PC-3 (cell line): ENCODE measurements at places on chromosomes 1 and 21.

GRCh38 chr1:245939756-245940345 lies 567.2 kb downstream of the SMYD3 start:
- DNase-seq = no peak

DNA sequence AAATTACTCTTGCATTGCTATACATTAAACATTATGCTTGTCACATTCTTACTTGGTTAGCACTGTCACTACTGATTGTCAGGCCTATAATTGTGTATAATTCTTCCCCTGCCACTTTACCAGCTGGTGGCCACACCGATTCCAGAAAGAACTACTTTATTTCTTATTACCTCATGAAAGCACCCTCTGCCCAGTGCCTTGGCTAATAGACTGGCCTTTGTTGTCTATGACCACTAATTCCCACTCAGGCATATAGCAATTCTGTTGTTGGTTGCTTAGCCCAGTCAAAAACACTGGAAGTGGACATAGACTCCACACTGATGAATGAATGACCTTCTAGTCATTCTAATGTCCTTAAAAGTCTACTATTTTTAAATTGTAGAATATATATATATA lies 35.6 kb downstream of the MRPL39 start:
- no peak for DNase-seq

- no peak for DNase-seq
Observed at GRCh38 chr1:183810121-183810520, 5.2 kb downstream of the RGL1 start.

DNA sequence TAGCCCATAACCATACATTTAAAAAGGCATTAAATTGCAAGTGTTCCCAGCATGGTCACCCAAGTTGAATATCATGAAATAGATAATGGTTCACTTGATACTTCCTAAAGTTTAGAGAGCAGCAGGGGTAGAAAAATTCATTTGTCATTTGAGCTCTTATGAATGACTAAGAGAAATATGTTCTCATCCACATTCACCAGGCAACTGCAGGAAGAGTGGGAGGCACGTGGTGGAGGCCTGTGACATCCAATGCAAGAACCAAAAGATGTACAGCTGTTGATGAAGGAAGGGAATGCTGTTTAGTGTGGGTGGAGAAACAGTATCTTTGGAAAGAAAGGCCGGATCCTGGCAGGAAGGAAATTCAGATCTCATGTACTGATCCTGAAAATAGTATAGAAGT lies 473.1 kb downstream of the ADGRL2 start:
- no peak for DNase-seq

DNA sequence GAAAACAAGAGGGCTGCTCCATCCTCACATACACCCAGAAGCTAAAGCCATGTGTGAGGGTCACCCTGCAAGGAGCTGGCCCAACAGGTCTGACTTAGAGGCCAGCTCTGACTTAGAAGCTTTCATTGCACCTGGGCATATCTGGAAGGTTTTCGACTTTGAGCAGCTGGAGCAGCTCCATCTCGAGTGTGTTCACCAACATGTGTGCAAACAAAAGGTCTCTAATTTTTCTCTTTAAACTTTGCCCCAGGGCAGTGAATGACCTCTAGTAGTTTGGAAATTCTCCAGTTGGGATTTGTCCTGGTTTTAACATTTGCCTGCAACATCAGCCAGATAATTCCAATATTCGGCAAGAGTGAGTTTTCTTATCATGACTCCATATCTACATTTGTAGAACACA lies 108.3 kb downstream of the TNR start:
- no peak for DNase-seq

- DNase-seq = no peak
Observed at GRCh38 chr1:8745749-8746390, 71.6 kb downstream of the RERE start.

GRCh38 chr1:22267413-22268175 lies 124.7 kb upstream of the WNT4 start:
- no peak for DNase-seq

DNA sequence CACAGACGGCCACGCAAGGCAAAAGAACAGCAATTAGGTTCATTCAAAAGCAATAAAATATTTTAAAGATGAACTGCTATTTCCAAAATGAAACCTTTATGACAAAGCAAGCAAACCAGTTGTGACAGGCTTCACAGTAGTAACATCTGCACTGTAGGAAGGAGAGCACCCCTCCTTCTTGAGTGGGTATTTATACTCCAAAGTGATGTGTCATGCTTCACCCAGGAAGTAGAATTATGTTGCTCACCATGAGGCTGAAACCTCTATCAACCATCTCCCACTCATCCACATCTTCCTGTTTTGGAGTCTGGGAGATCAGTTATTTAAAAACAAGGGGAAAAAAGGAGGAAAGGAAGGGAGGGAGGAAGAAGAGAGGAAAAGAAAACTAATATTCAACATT lies 885 bp downstream of the OR2T10 start:
- peak; percentile 22 for DNase-seq

GRCh38 chr1:201505503-201505890 lies 1.4 kb downstream of the CSRP1 start:
- peak; percentile 74 for DNase-seq

DNA sequence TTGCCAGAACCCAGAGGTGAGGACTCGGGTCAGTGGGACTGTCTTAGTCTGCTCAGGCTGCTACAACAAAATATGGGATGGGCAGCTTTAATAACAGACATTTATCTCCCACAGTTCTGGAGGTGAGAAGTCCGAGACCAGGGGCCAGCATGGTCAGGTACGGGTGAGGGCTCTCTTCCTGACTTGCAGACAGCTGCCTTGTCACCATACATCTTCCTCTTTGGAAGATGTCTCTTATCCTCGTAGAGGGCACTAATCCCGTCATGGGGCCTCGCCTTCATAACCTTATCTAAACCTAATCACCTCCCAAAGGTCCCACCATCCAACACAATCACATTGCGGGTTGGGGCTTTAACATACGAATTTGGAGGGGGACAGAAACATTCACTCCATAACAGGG lies 51.9 kb downstream of the GLUL start:
- DNase-seq = no peak

DNA sequence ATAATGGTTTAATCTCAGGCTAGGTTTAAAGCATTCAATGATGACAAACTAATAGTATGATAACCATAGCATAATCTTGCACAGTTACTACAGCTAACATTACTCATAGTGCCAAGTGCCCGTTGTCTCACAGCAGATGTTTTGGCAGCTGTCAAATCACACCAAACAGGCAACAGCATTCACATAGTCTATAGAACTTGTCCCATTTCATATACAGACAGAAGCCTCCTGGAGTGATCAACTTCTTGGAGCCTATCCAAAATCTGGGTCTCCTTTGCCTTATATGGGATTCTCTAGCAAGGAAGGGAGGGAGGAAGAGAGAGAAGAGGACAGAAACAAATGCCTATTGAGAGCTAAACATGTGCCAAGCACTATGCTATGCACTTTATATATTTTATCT lies 250.6 kb upstream of the ZP4 start:
- DNase-seq = no peak

- peak; percentile 27 for DNase-seq
Observed at GRCh38 chr1:206685334-206685768, 646 bp downstream of the MAPKAPK2 start.

- DNase-seq = no peak
Observed at GRCh38 chr1:212351588-212352362, 62.9 kb downstream of the PACC1 start.

DNA sequence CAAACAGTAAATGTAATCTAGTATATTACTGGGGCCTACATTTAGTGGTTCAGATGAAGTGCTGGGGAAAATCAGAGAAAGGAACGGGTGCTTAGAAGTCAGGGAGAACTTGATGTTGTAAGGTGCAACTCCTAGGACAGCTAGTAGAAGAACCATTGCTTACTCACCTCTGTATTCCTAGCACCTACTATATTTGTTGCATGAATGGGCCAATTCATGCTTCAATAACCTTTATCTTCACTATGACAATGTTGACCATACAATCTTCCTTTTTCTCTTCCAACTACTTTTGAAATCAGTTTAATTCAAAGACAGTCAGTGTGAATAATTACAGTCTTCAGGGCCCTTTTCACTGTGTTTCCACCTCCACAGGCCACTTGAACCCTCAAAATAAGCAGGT lies 125.0 kb upstream of the DMRTA2 start:
- DNase-seq = no peak

DNA sequence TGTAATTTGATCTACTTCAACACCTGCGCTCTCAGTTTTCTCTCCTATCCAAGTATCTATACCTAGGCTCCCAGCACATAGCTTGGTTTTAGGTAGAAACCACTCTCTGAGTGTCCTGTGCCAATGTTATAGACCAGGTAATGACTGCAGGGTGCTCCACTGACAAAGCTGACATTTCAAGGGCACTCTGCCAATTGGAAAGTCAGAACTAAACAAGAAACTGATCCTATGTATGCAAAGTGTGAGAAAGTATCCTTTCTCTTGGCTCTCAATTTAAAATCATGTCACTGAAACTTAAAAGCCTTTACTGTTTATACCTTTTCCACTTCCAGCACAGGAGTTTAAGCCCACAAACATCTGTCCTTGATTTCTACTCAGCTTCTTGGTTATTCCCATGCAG lies 45.0 kb upstream of the AIM2 start:
- no peak for DNase-seq

- peak; percentile 66 for DNase-seq
Observed at GRCh38 chr1:25063591-25064416, 133.7 kb upstream of the RUNX3 start.

DNA sequence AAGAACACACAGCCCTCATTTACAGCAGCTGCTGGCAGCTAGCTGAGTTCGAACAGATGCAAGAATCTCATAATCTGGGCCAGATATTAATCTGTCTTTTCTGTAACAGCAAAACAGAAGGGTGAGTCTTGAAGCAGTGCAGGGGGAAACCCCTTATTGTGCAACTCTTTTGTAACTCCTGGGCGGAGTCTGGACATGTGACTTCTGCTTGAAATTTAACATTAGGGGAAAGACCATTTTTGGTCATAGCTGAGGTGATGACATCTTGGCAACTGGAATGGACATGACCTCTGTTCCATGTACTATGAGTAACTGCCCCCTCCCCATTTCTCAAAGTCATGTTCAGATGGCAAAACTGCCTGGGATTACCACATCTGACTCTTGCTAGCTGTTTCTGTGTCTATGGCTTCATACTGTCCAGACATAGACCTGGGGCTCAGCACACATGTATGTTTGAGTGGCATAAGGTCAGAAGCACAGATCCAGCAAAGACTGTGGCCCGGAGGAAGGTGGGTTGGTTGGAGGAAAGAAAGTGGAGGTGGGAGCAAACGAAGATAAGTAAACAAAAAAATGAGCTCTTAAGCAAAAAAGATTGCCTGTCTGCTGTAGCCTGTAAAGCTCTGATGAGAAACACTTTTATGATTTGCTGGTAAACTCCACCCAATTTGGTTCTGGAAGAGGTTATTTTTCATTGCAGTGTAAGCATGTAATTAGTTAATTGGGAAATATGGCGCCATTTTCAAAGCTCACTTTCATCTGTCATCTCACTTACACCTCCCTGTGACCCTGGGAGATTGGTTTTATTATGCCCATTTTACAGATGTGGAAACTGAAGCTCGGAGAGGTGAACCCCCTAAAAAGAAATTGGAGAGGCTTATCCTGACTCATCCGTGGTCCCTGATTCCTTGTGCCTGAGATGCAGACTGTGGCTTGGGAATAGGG lies 26.1 kb downstream of the ETS2 start:
- peak; percentile 81 for DNase-seq

DNA sequence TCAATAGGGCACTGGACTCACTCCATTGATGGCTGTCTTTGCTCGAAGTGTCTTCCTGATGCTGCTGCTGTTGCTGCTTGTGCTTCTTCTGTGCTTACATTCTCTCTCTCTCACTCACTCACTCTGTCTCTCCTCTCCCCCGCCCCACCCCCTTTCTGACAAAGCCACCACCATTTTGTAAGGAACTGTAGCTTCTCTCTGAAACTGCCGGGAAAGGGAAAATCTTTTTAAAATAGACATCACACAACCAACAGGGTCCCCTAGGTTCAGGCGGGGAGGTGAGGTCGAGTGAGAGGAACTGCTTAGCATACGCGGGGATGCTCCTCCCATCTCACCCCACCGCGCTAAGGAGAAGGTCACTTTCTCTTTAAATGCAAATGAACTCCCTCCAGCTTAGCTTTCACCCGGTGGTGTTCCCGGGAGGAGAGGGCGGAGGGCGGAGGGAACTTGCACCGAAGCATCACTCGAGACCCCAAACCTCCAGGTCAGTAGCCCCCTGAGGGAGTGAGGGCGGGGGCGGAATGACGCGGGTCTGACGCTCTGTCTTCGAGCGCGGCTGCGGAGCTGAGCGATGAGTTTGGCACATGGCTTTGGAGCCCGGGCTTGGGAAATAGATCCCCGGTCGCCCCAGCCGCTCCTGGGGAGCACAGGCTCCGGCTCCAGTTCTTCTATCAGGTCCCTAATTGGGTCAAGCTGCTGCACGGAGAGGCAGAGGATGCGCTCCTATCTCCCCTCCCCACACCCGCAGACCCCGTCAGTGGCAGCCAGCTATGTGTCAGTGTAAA lies at the start of gene CCDC28B:
Gene CCDC28B (plus strand): TSS at position 370 of the 785 bp plus-strand sequence. CDS start 1,341 bp downstream, outside the sequence.
- DNase-seq = no peak

GRCh38 chr1:50421366-50421748 lies 1.9 kb downstream of the DMRTA2 start:
- no peak for DNase-seq

- DNase-seq = no peak
Observed at GRCh38 chr1:101706366-101706765, 290.4 kb downstream of the OLFM3 start.

GRCh38 chr21:40760821-40761220 lies 86.1 kb downstream of the DSCAM start:
- DNase-seq = no peak

GRCh38 chr1:161258439-161259344 lies at the start of gene PCP4L1:
PCP4L1 (plus strand) TSS chr1:161258745; CDS start chr1:161258975, 230 bp downstream.
- peak; percentile 40 for DNase-seq

DNA sequence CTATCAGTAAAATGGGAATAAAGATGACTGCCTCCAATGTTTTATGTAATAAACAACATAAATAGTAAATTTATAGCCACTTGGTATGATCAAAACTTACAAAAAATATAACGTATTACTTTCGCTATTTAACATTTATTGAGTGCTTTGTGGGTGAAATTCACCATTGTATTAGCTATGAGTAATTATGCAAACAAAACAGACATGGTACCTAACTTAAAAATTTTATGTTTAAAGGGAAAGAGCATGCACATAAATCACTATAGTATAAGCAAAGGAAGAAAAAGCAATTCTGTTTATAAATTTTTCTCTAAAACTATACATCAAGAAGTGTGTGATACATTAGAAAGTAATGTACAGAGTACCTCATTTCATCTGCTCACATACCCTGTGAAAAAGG lies 1046.2 kb downstream of the NCAM2 start:
- peak; percentile 34 for DNase-seq

DNA sequence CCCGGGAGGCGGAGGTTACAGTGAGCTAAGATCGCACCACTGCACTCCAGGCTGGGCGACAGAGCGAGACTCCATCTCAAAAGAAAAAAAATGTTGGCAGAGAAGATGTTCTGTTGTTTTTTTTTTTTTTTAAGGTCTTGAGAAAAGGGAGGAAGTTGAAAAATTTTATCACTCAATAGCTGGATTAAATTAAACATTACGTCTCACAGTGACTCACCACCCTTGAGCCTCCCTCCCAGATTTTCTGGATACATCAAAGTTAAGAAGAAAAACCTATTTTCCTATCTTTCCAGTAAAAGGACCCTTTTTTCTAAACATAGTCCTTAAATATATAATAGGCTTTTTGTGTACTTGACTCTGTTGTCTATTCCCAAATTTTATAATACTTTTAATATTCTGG lies 35.5 kb downstream of the IFNAR1 start:
- DNase-seq = peak; percentile 59
